ENCODE measurements at places on chromosomes 13 and 19. TPM values are rescaled to one million over a fixed set of nuclear protein-coding genes. Genes with fewer than 3 reads are reported as not detected.

GRCh38 chr13:28719227-28720055 is 671 bp upstream of the SLC46A3 start:
- no peak for DNase-seq
- no peak overlapping the region for H3K4me3 ChIP-seq
- H3K27ac ChIP-seq, result no peak overlapping the region
- H3K4me1 ChIP-seq, result peaks cover 17% of the 10 kb centered on the region
- no peaks in the 10 kb centered on the region for H3K36me3 ChIP-seq
- no peaks in the 10 kb centered on the region for H3K27me3 ChIP-seq

DNA sequence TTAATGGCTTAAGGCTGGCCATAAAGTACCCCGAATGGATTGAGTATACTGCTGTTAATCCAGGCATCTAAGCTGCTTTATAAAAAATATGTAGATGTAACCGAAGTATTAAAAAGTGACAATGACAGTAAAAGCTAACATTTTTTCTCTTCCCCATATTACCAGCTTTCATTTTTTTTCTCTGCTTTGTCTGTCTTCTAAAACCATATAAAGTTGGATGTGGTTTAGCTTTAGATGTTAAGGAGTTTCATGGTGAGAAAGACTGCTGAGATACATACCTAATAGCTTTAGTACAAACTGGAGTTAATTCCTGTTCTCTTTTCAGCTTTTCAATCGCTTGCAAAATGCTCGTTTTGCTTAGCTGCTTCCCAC is 838 bp downstream of the AKAP11 start:
- peak overlapping the region; percentile 86 for H3K4me3 ChIP-seq
- no peaks in the 10 kb centered on the region for H3K36me3 ChIP-seq
- no peaks in the 10 kb centered on the region for H3K27me3 ChIP-seq
- H3K27ac ChIP-seq, result no peak overlapping the region
- 0 out of 2 replicates have a peak, but pooled peaks cover 11% of the 10 kb centered on the region for H3K4me1 ChIP-seq

DNA sequence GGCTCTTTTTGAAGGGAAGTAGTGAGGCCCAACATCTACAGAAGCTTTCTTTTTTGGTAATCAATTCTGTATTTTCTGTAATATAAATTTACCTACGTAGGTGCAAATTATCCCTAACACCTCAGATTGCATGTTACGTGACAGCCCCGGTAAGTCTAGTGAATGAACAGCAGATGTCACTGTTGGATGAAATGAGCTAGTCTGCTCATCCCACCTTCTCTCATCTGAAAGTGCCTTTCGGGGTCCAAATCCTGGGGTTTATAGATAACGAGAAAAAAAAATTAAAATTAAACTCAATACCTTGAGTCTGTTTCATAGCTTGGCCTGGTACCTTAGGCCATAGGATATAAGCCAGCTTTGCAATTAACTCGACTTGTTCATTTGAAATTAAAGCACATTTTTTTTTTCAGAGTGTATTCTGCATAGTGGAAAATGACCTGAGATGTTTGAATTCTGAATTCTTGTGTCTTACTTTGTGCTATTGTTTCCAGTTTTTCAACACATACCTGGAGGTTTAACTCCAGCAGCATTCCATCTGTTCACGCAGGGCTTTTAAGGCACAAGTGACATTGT is 548.2 kb downstream of the GPC5 start:
- no peaks in the 10 kb centered on the region for H3K36me3 ChIP-seq
- H3K4me3 ChIP-seq, result no peak overlapping the region
- no peak overlapping the region for H3K27ac ChIP-seq

DNA sequence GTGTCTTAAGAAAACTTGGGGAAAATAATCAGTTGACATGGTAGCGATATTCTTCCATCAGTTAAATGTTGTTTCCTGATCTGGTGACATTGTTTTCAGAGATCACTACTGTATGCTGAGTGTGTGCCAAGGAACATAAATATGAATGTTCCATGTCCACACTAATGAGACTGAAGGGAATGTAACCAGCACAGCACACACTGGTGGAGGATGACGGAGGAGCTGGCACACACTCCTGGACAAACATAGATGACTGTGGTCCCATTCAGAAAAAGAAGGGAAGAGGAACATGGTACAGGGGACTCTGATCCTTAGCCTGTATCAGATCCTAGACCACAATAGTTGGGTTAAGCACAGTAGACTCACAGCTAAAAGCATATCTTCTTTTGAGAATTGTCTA is 574.8 kb downstream of the MYO16 start:
- no peak for DNase-seq
- H3K36me3 ChIP-seq, result peaks cover 19% of the 10 kb centered on the region
- H3K4me3 ChIP-seq, result no peak overlapping the region
- H3K27ac ChIP-seq, result no peak overlapping the region
- no peaks in the 10 kb centered on the region for H3K4me1 ChIP-seq
- H3K27me3 ChIP-seq, result no peaks in the 10 kb centered on the region

GRCh38 chr13:29707876-29708543 is 112.5 kb upstream of the SLC7A1 start:
- no peak overlapping the region for H3K4me3 ChIP-seq
- H3K27ac ChIP-seq, result no peak overlapping the region
- H3K36me3 ChIP-seq, result no peaks in the 10 kb centered on the region
- H3K27me3 ChIP-seq, result no peaks in the 10 kb centered on the region

- H3K4me3 ChIP-seq, result no peak overlapping the region
- H3K27ac ChIP-seq, result no peak overlapping the region
- DNase-seq, result no peak
- H3K36me3 ChIP-seq, result no peaks in the 10 kb centered on the region
- peaks cover 10% of the 10 kb centered on the region for H3K4me1 ChIP-seq
Measured at GRCh38 chr19:57348136-57348535, 2.9 kb upstream of the ZNF304 start.

GRCh38 chr13:110559986-110560385 is 1.5 kb downstream of the RAB20 start:
- DNase-seq, result peak; percentile 67
- no peaks in the 10 kb centered on the region for H3K27me3 ChIP-seq
- H3K36me3 ChIP-seq, result 0 out of 2 replicates have a peak, but pooled peaks cover 8% of the 10 kb centered on the region
- H3K27ac ChIP-seq, result peak overlapping the region; percentile 72
- peak overlapping the region; percentile 91 for H3K4me3 ChIP-seq

DNA sequence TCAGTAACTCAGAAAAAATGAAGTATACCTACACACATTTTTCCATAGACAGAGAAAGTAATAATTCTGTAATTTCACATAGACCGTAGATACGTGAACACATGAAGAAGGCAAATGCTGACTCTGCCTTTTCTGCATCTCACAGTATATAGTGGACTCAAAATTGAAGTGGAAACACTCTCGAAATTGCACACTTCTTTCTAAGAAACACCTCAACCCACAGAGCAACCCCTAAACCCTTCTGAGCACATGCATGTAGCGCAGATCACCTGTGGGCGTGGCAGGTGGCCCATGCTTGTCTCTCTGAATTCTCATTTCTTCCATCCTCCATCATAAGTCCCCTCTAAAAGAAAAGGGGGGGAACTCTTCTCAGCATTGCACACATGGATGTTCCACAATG is 34.7 kb downstream of the COL4A1 start:
- peaks cover 7% of the 10 kb centered on the region for H3K4me1 ChIP-seq
- H3K27me3 ChIP-seq, result no peaks in the 10 kb centered on the region
- no peak overlapping the region for H3K27ac ChIP-seq

DNA sequence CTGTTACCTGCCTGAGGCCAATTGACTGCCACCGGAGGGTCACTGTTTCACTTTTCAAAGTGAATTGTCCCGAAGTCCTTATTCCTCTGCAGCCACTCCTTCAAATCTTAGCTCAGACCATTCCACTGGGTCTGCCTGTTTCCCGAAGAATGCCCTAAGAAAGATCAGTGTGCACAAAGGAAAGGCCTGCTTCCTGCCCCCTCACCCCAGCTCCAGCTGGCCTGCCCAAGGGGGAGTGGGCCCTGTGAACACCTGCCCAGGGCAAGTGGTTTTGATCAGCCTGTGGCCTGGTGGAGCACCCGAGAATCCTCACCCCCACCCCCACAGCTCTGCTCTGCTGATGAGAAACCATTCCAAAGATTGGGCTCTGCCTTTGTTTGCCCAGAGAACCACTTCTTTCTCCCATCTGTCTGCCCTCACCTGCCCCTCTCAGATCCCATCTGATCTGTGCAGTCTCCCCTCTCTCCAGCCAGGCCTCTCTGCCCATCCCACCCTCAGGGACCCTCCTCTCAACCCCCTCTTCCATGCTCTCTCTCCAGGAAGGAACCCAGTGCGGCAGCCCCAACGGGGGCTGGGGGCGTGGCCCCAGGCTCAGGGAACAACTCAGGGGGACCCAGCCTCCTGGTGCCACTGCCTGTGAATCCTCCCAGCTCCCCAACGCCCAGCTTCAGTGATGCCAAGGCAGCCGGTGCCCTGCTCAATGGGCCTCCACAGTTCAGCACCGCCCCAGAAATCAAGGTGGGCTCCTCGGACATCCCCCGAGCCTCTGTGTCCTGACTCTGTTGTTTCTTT is 10.3 kb downstream of the LENG1 start:
- H3K4me1 ChIP-seq, result no peaks in the 10 kb centered on the region
- H3K27me3 ChIP-seq, result no peaks in the 10 kb centered on the region
- no peak overlapping the region for H3K27ac ChIP-seq
- no peak for DNase-seq
- H3K36me3 ChIP-seq, result peaks cover 19% of the 10 kb centered on the region

- H3K27ac ChIP-seq, result 0 out of 2 replicates have a peak overlapping the region, but pooled peaks have one; percentile 28
- DNase-seq, result peak; percentile 76
- peak overlapping the region; percentile 78 for H3K4me3 ChIP-seq
Measured at GRCh38 chr19:10289167-10289835, 451 bp upstream of the ICAM5 start.

GRCh38 chr13:26872525-26873385 is 112.2 kb upstream of the GPR12 start:
- H3K27me3 ChIP-seq, result peaks cover 28% of the 10 kb centered on the region
- no peaks in the 10 kb centered on the region for H3K36me3 ChIP-seq
- no peak overlapping the region for H3K27ac ChIP-seq
- no peak overlapping the region for H3K4me3 ChIP-seq
- H3K4me1 ChIP-seq, result no peaks in the 10 kb centered on the region

- H3K27me3 ChIP-seq, result no peaks in the 10 kb centered on the region
- peak overlapping the region; percentile 94 for H3K27ac ChIP-seq
- H3K4me3 ChIP-seq, result no peak overlapping the region
- peaks cover 34% of the 10 kb centered on the region for H3K4me1 ChIP-seq
- DNase-seq, result peak; percentile 67
Measured at GRCh38 chr19:42191855-42192254, 25.6 kb downstream of the DEDD2 start.

Gene KLK1
- not detected for total RNA-seq

DNA sequence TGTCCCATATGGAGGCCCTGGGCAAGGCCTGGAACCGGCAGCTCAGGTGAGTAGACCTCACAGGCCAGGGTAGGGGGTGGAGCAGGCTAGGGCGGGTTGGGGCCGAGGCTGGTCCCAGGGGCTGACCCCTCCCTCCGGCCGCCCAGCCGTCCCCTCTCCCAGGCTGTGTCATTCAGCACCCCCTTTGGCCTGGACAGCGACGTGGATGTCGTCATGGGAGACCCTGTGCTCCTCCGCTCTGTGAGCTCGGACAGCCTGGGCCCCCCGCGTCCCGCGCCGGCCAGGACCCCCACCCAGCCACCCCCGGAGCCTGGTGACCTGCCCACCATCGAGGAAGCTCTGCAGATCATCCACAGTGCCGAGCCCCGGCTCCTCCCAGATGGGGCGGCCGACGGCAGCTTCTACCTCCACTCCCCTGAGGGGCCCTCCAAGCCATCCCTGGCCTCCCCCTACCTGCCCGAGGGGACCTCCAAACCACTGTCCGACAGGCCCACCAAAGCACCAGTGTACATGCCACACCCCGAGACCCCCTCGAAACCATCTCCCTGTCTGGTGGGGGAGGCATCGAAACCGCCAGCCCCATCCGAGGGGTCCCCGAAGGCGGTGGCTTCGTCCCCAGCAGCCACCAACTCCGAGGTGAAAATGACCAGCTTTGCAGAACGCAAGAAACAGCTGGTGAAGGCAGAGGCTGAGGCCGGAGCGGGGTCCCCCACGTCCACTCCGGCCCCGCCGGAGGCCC is 16.0 kb downstream of the CAMSAP3 start:
- no peak overlapping the region for H3K4me3 ChIP-seq
- no peaks in the 10 kb centered on the region for H3K36me3 ChIP-seq
- no peak overlapping the region for H3K27ac ChIP-seq
- DNase-seq, result no peak
- no peaks in the 10 kb centered on the region for H3K4me1 ChIP-seq

DNA sequence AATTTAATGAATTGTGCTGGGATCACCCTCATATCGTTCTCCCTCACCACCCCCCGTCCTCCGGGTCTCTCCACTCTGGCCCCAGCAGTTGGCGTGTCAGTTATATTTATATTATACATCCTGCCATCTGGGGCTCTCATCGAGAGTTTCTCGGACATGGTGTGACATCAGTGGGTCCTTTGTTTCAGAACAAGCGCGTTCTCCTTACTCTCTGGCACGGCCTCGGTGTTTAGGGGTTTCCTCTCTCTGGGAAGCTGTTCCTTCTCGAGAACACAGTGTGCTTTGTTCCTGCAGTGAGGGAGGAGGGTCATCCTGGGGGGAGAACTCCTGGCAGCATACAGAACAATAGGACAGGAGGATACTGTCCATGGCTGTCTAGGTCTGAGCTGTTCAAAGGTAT is 9.8 kb upstream of the MCF2L start:
- no peaks in the 10 kb centered on the region for H3K27me3 ChIP-seq
- no peak for DNase-seq
- H3K27ac ChIP-seq, result no peak overlapping the region
- H3K36me3 ChIP-seq, result no peaks in the 10 kb centered on the region
- H3K4me3 ChIP-seq, result no peak overlapping the region

Gene APOC4
- not detected for total RNA-seq

Gene CACNA1A
- total RNA-seq, result 0.35 TPM

DNA sequence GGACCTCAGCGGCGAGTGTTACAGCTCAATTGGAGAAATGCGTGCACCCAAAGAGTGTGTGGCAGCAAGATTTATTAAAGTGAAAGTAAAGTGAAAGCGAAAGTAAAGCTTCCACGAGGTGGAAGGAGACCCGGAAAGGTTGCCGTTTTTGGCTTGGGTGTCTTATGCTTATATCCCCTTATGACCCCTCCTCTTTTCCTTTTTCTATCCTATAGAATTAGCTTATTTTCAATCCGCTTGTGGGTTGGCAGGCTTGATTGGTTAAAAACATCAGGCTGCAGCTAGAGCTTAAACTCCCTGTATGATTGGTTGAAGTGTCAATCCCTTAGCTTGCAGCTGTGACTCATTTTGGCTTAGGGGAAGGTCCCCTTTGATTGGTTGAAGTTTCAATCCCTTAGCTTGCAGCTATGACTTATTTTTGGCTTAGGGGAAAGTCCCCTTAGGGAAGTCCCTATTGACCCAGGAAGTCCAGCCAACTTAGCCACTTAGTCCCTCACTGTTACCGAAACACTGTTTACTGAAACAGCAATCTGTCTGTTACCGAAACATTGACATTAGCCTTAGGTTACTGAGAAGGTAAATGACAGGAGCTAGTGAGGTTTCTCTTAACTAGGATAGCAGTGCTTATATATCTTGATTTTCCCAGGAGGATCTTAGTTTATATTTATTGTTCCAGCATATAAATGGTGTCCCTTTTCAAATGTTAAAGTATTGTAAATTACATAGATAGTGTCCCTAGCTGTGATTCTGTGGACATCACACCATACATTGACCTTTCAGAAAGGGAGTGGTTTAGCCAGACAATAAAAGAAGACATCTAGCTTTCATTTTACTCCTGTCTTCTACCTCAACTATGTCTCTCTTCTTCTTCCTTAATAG is 575.8 kb downstream of the DACH1 start:
- H3K36me3 ChIP-seq, result no peaks in the 10 kb centered on the region
- DNase-seq, result peak; percentile 19
- peak overlapping the region; percentile 41 for H3K27ac ChIP-seq
- no peaks in the 10 kb centered on the region for H3K4me1 ChIP-seq

Gene IGFL2
- not detected for total RNA-seq

- no peaks in the 10 kb centered on the region for H3K27me3 ChIP-seq
- no peak for DNase-seq
- no peak overlapping the region for H3K4me3 ChIP-seq
- no peak overlapping the region for H3K27ac ChIP-seq
Measured at GRCh38 chr13:37381502-37381901, 217.1 kb downstream of the POSTN start.

Data from PC-9 (cell line).